ENCODE measurements at places on chromosomes 7 and 10.

- no peak for DNase-seq
Observed at GRCh38 chr10:86305521-86305920, 61.1 kb downstream of the GRID1 start.

DNA sequence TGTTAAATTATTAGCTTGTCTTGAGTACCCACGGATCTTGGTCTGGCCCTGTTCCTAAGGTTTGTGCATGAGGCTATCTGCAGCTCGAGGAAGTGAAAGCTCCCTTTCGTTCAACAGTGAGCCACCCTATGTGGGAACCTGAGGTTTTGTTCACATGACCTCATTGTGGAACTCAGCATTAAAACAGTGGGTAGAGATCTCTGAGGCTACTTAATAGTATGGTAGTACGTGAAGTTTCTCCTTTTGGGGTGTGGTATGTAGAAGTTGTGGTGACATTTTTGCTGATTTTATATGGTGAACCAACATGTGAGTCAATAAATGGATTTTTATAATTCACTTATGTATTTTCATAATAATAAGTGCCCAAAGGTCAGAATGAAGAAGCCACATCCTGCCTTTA is 252.7 kb upstream of the FERD3L start:
- no peak for DNase-seq

GRCh38 chr7:49800031-49800430 is 26.6 kb downstream of the VWC2 start:
- no peak for DNase-seq

GRCh38 chr10:59374916-59375315 is 12.6 kb upstream of the FAM13C start:
- no peak for DNase-seq

DNA sequence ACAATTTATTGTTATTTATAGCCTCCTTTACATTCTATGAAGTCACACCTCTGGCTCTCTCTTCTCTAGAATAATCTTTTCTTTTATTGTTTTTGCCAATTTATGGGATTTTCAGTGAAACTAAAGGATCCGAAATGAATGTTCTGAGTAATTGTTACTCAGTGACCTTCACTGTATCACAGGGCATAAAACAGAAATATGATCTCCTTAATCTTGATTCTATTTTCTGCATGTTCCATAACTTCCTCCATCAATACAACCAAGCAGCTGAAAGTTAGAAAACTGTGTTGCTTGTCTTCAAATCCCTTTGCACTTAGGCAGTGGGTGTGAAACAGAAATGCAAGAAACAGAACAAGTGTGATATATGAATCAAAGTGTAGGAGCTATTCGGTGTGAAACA is 57.4 kb upstream of the FERD3L start:
- no peak for DNase-seq

DNA sequence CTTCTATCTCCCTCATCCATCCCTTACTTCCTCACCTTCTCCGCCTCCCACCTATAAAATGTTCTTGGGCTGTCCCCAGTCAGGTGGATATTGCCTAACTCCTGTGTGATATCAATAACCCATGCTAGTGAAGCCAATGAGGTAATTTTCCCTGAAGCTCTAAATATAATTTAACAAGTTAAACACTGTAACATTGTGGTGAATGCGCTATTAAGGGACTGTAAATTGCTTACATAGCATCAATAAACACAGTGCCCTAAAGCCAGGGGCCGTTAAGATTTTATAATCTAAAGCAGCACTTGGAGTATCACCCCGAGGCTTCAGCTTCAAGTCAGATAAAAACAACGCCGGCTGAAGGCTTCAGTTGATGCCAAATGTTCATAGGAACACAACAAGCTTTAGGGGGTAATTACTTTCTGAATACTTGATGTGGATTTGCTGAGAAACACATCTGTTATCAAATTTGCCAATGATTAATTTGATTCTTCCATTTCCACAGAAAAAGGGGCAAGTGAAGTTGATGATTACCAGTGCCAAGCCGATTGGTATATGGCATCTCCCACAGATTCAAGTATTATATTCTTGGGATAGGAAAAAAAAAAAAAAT is 138.4 kb downstream of the CREB5 start:
- DNase-seq: no peak

DNA sequence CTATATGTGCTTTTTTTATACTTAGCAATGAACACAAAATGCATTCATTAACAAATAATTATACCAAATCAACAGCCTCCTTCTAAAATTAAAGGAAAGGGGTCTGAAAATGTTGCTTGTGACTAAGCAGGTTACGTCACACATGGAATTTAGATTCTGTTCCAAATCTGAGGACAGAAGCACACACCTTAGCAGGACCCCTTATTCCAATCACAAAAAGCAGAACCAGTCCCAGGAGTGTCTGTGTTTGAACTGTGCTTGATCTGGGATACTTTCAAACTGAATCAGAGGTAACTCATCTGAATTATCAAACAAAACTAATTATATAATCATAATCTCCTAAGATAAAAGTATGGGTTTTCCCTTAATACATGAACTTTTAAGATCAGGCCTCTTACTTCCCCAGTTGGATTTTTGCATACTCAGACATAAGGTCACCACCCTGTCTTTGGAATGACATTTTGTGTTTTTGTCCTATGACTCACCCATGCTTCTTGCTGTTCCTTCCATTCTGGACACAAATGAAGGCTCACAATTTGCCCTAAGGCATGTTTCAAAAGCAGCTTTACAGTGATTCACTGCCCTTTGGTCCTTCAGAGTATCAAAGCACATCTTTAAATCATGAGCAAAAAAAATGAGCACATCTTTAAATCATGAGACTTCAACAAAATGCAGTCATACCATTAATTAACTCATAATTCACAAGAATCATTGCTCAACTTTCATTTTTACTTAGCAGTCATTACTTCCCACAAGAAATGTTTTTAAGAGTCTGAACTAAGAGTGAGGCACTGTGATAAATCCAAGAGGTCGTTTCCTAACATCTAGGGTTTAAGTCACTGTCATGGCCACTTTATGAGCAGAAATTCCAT is 35.5 kb downstream of the SEMA3C start:
- DNase-seq: no peak

DNA sequence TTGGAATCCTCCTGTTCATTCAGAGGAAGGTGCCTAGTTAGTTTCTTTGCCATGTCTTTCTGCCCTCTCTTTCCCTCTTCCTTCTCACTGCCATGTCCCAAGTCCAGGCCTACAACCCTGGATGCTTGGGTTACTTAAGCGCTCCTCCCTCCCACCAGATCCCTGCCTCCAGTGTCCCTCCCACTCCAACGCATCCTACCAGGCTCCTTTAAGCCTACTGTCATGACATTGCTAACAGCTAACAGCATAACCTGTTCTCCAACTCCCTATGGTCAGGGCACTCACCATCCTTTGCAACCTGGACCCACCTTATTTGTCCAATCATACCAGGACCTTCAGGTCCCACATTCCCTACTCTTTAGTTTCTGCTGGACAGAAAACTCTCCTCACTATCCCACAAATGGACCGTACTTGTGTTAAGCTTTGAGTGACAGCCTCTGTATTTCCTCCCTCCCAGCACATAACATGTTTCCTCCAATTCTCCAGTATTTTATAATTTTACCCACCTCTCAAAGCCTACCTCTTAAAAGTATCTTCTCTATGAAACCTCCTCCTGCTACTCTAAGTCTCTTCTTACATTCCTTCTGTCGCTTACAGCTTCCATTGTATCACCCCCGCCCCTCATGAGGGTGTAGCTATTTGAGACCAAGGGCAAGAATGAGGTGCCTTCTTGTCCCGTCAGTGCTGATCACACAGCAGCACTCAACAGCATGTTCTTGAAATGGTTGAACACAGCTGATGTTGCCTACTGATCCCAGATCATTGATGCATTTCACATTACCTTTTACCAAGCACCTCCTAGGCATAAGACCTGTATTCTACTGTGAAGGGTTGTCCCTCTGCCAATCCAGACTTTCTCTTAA is 1.7 kb downstream of the BLNK start:
- no peak for DNase-seq

GRCh38 chr10:90751107-90751997 is 106.5 kb downstream of the HTR7 start:
- peak; percentile 35 for DNase-seq

DNA sequence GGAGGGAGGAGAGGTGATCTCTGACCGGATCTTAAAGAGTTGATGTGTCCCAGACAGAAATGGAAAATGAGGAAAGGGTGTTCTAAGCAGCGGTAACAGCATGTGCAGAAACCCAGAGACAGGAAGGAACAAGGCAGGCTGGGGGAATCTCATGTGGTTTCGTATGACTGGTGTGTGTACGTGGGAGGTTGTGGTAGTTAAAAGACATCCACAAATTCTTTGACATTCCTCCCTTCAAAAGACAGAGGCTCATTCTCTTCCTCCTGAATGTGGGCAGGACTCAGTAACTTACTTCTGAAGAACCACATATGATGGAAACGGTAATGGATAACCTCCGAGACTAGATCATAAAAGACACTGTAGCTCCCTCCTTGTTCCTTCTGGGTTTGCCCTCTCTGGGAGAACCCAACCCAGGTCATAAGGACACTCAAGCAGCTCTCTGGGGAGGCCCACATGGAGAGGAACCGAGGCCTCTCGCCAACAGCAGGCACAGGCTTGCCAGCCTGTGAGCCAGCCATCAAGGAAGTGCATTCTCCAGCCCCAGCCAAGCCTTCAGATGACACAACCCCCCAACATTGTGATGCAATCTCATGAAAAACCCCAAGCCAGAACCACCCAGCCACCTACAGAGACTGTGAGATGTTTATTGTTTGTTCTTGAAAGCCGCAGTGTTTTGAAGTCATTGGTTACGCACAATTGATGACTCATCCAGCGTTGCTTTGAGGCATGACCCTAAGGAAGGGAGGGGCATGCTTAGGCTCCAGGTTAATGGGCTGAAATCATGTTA is 116.0 kb downstream of the SLIT1 start:
- peak; percentile 40 for DNase-seq

GRCh38 chr7:32583791-32584190 is 88.5 kb downstream of the AVL9 start:
- DNase-seq: no peak

DNA sequence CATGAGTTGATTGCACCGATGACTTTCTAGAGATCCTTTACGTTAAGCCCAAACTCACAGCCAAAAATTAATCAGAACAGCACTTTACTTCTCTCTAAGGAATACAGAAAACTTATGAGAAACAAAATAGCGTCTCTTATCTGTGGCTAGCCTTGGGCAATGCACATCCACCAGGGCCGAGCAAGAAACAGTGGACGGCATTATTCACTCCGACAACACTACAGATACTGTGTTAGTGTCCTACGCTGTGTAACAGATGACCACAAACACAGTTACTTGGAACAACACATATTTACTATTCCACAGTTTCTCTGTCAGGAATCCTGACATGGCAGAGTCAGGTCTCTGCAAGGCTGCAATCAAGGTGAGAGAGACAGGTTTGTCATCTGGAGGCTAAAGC is 598.3 kb upstream of the ADARB2 start:
- no peak for DNase-seq

- no peak for DNase-seq
Observed at GRCh38 chr7:13989126-13989948, at the start of gene ETV1. Gene ETV1 (minus strand): TSS chr7:13989666. CDS start chr7:13989052, 614 bp downstream.

DNA sequence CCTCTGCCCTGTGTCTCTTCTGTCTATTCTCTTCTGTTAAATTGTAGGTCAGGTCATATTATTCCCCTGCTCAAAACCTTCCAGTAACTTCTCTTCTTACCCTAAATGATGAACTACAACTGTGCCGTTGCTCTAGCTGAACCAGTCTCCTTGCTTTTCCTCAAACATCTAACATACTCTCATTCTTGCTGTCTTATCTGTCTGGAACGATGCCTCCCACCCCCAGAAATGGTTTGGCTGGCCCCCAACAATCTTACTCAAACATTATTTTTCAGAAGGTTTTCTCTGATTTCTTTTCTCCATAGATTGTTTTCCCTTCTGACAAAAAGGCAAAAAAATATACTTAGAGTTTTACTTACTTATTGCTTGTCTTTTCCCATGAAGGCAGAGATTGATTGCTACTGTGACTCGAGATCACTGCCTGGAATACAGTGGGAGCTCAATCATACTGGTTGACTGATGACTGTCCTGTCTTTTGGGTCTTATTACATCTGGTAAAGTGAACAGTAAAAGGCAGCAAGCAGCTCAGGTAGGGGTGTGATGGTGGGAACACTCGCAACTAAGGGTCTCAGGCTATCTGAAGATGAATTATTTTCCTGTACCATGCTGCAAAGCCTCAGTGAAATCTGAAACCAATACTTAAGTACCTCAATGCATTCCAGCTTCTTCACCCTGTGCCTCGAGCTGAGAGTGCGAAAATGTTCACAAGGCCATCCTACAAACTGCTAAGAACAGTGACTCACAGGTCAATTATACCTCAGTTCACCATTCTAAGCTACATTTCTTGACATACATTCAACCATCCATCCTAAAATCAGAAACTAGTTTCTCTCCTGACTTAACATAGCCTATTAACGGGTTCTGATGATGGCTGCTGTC is 67.6 kb downstream of the DNMBP start:
- no peak for DNase-seq

- DNase-seq: no peak
Observed at GRCh38 chr10:29287635-29288034, 1.2 kb upstream of the LYZL1 start.

GRCh38 chr10:49049660-49050059 is 65.7 kb downstream of the VSTM4 start:
- no peak for DNase-seq

DNA sequence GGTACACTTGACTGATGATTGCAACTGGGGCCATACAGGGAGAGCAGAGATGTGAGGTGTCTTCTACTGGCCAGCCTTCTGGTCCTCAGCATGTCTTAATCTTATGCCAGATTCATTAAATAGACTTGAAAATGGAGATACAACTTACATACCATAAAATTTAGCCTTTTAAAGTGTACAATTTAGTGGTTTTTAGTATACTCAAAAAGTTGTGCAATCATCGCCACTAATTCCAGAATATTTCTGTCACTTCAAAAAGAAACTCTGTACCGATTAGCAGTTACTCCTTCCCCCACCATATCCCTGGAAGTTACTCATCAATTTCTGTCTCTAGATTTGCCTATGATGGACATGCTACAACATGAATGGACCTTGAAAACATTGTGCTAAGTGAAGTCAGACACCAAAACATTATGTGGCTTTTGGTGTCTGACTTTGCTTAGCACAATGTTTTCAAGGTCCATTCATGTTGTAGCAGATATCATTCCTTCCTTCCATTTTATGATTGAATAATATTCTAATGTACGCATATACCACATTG is 53.0 kb downstream of the SH2D4B start:
- no peak for DNase-seq

- no peak for DNase-seq
Observed at GRCh38 chr7:124155432-124156022, 122.7 kb upstream of the TMEM229A start.

GRCh38 chr7:132871419-132871818 is 210.5 kb downstream of the CHCHD3 start:
- DNase-seq: no peak

- DNase-seq: no peak
Observed at GRCh38 chr10:93436591-93437085, 45.5 kb downstream of the MYOF start.
